ENCODE measurements at places on chromosomes 7 and 10.

DNA sequence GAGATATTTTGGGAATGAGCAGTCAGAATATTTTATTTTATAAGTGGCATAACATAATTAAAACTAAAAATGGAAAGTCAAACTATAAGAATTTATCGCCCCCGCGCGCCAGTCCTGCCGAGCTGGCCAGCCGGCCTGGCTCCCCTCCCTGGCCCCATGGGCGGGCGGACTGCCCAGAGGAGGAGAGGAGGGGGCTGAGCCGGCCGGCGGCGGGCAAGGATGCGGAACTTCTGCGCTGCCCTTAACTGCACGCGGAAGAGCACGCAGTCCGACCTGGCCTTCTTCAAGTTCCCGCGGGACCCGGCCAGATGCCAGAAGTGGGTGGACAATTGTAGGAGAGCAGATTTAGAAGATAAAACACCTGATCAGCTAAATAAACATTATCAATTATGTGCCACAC is 96.8 kb downstream of the DKK1 start:
- no peak for DNase-seq

- DNase-seq = no peak
Observed at GRCh38 chr10:129272866-129273650, 194.0 kb upstream of the MGMT start.

DNA sequence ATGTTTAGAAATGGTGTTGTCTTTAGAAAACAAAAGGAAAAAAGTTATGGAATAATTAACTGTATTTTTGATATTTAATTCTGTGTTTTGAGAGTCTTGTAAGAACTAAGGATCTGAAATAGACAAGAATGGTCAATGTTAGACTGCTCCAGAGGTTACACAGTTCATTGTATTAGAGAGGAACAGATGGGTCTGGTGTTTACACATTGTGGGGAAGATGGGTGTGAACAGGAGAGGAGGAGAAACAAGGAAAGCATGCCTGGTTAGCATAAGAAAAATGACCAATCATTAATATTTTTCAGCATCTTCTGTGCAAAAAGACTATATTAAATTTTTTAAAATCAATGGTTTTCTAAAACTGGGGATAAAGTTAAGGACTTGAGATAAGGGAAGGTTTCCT is 11.9 kb downstream of the MEOX2 start:
- no peak for DNase-seq

- DNase-seq = no peak
Observed at GRCh38 chr7:123346766-123347165, 147.0 kb upstream of the SLC13A1 start.

GRCh38 chr7:78635026-78635793 is 818.3 kb downstream of the MAGI2 start:
- DNase-seq = no peak

GRCh38 chr7:50781381-50782293 is 1.1 kb downstream of the GRB10 start:
- DNase-seq = no peak

DNA sequence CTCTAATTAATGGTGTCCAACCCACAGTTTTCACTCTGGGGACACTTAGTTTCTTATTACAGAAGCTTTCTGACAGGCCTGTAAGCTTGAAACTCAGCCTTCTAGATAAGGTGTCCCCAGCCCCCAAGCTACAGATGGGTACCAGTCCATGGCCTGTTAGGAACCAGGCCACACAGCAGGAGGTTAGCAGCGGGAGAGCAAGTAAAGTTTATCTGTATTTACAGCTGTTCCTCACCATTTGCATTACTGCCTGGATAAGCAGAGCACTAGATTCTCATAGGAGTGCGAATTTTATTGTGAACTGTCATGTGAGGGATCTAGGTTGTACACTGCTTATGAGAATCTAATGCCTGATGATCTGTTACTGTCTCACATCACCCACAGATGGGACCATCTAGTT is 93.7 kb downstream of the TMEM26 start:
- DNase-seq = no peak

DNA sequence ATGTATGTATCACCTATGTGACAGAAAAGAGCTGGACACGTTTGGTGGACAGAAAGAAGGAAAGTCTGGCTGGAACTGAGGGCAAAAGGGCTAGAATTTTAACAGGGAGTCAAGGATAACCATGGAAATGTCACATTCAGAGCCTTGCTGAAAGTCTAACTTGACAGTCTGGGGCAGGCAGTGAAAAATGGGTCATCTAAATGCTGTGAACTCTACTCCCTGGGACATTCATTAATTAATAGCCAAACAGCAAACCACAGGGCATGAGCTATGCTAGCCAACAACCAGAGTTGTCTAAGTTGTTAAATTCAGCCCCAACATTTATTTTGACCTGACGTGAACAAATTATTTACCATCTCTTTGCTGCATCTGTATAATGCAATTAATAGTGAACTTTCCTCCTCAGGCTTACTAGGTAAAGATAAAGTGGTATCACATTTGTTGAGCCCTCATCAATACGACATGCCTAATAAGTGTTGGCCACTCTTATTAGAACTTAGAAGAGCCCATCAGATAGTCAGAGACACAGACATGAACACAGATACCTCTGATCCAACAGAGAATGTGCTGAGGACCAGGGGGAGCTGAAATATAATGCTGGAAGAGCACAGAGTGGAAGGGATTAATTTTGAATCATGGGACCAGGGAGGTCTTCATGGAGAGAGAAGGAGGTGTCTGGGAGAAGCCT is 109.9 kb downstream of the SORCS1 start:
- no peak for DNase-seq

- no peak for DNase-seq
Observed at GRCh38 chr7:152959610-152960009, 200.1 kb downstream of the ACTR3B start.

DNA sequence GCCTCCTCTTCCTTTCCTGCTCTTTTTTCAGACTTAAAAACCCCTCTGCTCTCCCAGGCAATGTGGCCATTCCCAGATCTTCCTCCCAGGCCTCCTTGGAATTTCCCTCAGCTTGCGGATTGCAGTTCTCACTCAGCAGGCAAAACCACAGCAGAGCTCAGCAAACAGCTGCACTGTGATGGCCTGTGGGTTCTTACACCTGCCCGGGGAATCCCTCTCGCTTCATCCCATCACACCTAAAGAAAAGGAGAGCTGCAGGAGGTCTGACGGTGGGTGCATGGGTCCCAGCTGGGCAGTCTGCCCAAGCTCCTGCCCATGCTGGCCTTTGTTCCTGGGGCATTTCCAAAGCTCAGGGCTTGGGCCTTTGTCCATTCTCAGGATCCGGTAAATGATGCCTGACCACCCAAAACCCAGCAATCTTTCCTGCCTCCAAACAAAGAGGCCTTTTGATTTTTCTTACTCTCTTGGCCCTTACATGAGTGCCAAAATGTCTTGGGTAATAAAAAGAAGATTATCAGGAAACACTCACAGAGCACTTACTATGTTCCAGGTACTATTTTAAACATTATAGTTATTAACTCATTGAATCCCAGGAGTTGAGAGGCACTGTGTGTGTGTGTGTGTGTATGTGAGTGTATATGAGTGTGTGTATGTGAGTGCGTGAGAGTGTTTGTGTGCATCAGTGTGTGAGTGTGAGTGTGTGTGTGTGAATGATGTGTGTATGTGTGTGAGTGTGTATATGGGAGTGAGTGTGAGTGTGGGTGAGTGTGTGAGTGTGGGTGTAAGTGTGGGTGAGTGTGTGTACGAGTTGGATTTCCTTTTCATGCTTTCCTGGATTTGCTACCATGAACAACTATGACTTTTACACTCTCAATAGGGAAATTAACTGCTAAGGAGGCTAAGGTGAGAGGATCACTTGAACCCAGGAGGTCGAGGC is 64.5 kb upstream of the PODXL start:
- DNase-seq = no peak

- DNase-seq = no peak
Observed at GRCh38 chr10:75068523-75068922, 42.9 kb upstream of the SAMD8 start.

- DNase-seq = no peak
Observed at GRCh38 chr7:29449569-29450260, 113.9 kb upstream of the PRR15 start.

DNA sequence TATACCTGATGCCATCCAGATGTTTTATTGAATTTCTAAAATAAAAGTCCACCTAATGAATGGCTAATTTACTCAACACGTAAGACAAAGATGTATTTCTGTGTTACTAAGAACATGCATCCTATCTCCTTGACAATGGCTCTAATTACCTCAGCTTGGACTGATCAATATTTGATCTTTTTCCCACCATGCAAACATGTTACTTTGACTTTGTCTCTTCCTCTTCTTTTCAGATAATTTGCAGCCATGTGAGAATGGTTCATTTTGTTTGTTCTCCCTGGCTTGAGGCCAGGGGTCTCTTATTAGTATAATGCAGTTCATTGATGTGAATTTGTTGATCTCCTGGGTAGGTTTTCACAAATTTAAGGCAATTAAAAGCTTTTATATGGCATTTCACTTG is 302.1 kb downstream of the ADK start:
- DNase-seq = no peak

- DNase-seq = peak; percentile 65
Observed at GRCh38 chr7:12638851-12639456, 48.5 kb upstream of the ARL4A start.

DNA sequence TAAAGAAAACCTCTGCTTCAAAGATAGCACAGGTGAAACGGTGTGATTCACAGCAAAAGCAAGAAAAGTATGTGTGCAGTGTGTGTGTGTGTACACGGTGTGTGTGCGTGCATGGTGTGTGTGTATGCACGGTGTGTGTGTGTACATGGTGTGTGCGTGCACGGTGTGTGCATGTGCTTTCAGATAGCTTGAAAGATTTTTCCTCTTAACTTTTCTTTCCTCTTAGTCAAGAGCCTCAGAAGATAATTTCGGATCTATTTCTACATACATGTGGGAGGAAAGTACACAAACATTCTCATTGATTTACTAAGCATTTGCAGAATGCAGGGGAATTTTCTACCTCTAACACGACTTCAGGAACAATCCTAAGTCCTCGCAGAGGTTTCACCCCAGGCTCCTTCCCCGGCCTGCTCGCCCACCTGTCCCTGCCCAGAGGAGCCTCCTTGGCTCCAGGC is 2.9 kb downstream of the FGFR2 start:
- DNase-seq = no peak
